ENCODE measurements at places on chromosomes 7 and 10. TPM values are rescaled to one million over a fixed set of nuclear protein-coding genes. Genes with fewer than 3 reads are reported as not detected.

The MSMB gene
- not detected for total RNA-seq

The CPED1 gene
- total RNA-seq: 12.8 TPM

The MCMBP gene
- total RNA-seq: 50.6 TPM

The HEPACAM2 gene
- not detected for total RNA-seq

The ASIC3 gene
- total RNA-seq: 0.05 TPM

The FBXO24 gene
- 0.30 TPM for total RNA-seq

The NANOS1 gene
- total RNA-seq: 0.23 TPM

The LIPN gene
- not detected for total RNA-seq

The ANKRD22 gene
- total RNA-seq: not detected

The PSD gene
- 12.2 TPM for total RNA-seq

The HOXA2 gene
- total RNA-seq: 0.30 TPM

The UNCX gene
- not detected for total RNA-seq

The LBX1 gene
- total RNA-seq: not detected

The AKR1D1 gene
- total RNA-seq: not detected

The FAM13C gene
- 1.2 TPM for total RNA-seq

The PTER gene
- 8.9 TPM for total RNA-seq

The WASHC2C gene
- 49.5 TPM for total RNA-seq

The TAS2R41 gene
- total RNA-seq: not detected

The INMT gene
- total RNA-seq: 0.30 TPM
